ENCODE measurements at places on chromosomes 5 and 9.

DNA sequence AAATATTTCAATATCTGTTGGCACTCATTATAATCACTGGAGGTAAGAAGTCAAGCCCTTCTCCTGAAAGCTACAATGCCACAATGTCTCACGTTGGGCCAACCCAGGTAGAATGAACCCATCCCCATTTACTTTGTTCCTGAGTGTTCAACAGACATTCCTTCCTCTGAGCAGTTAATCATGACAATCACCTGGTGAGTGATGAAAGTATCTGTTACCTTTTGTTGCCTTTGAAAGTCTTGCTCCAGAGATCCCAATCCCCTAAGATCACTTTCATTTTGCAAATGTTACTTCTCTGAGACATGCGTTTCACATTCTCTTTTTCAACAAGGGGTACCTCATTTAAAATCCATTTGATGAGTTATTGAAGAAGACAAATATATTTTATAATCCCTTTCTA, 49.3 kb upstream of the MSX2 start:
- no peak for DNase-seq

GRCh38 chr5:148541054-148541835, 113.1 kb downstream of the HTR4 start:
- DNase-seq: peak; percentile 65

- DNase-seq: no peak
These were observed 48.8 kb downstream of the RAPGEF1 start for GRCh38 chr9:131690941-131691573.

GRCh38 chr5:83517688-83518085, 46.1 kb downstream of the VCAN start:
- DNase-seq: no peak

DNA sequence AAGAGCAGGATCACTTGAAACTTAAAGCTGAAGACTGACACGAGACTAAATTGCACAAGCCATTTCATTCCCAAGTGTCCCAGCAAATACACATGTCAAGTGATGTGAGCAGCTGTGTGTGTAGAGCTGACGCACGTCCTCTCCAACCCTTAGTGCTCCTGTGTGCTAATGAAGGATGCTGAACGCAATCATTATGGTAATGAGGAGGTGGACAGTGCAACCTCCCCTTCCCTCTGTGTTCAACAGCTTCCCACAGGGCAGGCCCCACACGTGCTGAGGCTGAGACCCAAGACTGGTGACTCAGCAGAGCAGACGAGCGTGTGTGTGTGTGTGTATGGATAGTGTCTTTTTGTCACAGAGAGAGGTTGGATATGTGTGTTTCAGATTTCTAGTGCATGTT, 702.1 kb downstream of the SEMA5A start:
- DNase-seq: no peak

- DNase-seq: no peak
These were observed 61.4 kb downstream of the SERINC5 start for GRCh38 chr5:80194468-80194867.

GRCh38 chr5:9294793-9295465, 250.9 kb downstream of the SEMA5A start:
- DNase-seq: no peak

DNA sequence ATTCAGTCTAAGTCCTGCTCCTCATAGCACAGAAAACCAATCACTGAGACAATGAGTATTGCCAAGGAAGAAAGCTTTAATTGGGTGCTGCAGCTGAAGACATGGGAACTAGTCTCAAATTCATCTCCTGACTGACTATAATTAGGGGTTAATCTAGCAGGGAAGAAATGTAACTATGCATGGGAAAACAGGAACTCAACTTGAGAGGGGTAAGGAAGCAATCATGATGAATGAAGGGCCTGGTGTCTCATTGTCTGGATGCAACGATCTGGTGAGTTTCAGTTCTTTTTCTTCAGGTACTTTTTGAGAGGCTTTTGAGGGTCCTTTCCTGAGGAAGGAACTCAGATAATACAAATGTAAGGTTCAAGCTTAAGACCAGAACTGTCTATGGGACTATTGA, 24.0 kb upstream of the OCLN start:
- no peak for DNase-seq

GRCh38 chr5:150516011-150516410, 8.1 kb downstream of the NDST1 start:
- DNase-seq: no peak

DNA sequence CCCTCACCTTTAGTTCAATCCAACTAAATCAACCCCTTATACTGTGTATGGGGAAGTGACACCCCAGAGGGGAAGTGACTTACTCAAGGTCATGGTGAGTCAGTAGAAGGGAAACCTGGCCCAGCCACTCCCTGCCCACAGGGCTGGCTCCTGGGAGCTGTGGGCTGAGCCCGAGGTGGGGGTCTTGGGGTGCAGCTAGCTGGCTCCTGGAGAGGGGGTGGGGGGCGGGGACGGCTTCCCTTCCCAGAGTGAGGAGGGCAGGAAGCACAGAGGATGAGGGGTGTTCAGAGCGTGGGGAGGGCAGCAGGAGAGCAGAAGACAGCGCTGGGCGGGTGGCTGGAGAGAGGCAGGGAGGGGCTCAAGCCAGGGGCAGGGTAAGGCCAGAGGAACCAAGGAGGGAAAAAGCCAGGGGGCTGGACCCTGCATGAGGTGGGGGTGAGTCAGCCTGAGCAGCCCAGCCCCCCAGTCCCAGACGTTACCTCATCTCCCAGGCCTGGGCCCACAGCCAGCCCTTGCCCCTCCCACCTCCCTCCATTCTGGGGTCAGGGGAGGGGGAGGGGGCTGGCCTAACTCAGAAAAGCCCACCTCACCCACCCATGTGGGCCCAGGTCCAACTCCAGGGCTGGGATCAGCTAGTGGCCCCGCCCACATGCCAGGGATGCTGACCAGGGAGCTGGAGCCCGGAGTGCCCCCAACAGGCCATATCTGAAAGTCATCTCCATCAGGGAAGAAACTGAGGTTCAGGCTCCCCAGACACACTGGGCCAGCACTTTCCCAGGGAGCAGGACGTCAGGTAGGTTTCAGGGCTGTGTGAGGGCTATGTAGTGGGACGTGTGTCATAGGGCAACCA, 2.8 kb downstream of the PDLIM7 start:
- DNase-seq: peak; percentile 63

GRCh38 chr5:1594357-1595106, 70.8 kb upstream of the LPCAT1 start:
- no peak for DNase-seq

DNA sequence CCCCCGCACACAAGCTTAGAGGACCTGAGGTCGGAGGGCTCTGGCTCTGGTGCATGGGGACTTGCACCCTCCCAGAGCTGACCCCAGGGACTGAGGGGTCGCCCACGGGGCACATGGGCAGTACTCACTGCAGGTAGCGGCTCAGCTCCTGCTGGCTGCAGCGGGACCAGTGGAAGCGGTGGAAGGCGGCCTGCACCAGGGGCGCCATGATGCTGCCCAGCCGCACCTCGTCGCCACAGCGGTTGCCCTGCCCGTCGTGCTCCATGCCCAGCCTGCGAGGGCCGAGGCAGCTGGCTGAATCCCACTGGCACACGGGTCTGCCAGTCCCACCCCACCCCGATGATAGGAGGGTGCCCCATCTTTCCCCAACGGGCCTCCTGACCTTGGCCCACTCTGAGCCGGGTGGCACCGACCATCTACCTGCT, 93.8 kb downstream of the ZNF354C start:
- DNase-seq: no peak

DNA sequence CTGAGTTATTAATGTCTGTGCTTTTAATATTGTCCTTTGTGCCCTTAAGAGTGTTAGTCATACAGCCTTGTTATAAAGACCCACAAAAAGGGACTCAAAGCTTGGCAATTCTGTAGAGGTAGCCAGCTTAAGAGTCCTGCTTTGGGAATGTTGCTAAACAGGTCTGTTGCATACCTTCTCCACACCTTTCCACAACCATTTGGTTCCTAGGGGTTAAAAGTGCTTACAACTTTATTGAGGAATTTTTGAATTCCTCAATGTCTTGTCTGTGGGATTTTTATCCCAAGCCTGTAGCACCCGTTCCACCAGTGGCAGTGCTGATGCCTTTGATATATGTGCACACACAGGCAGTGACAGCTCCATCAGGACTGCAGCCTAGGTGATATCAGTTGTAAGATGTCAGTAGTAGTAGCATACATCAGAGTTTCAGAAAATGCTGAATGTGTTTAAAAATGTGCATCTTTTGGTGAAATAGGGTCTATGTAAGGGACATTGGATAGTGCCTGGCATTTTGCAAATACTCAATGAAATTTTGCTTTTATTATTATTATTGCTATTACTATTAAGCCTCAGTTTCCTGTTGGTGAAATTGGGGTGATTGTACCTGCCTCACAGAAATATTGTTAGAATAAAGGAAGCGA, 68.5 kb downstream of the WWC1 start:
- peak; percentile 73 for DNase-seq

GRCh38 chr9:88745276-88746001, 210.5 kb downstream of the NXNL2 start:
- no peak for DNase-seq

DNA sequence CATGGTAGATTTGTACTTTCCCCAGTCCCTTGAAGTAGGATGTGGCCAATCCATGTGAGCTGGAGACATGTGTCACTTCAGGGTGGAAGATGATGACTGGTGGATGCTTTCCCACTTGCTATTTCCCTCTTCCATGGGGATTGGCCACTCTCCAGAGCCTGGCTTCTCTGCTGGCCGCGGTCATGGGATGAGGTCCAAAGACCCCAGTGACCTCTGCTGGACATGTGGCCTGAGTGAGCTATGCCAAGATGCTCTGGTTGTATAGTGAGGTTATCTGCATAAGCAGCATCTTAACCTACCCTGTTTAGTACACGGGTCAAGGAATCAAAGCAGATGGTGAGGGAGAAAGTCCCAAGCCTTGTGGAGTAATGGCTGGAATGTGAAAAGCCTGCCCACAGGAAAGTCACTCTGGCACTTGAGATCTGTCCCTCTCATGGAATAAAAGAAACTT, 47.1 kb downstream of the SH3PXD2B start:
- no peak for DNase-seq

DNA sequence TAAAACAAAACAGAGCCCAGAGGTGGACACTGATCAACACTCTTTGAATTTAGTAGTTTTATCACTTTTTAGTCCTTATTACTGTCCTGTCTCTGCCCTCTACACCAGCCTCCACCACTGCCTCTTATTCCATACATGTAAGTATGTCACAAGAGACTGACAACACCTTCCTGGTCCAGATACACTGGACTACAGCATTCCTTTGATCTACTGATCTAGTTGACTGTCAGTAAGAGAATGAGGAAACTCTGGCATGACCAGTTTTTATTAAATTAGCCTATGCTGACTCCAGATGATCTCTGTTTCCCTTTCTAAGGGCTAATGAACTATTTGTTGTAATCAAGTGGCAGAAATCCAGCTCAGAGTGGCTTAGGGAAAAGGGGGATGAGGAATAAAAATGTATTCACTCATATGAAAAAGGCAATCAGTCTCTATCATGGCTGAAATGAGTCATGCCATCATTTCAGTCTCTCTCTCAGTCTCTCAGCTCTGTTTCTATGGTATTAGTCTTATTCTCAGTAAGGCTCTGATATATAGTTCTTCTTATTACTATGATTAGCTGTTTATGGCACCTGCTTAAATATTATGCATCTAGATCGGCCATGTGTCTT, 5.5 kb downstream of the ARHGEF37 start:
- peak; percentile 43 for DNase-seq

GRCh38 chr9:96782235-96782634, 4.3 kb upstream of the ZNF510 start:
- DNase-seq: no peak

GRCh38 chr9:134171316-134172197, 7.2 kb upstream of the RNU6ATAC start:
- no peak for DNase-seq

DNA sequence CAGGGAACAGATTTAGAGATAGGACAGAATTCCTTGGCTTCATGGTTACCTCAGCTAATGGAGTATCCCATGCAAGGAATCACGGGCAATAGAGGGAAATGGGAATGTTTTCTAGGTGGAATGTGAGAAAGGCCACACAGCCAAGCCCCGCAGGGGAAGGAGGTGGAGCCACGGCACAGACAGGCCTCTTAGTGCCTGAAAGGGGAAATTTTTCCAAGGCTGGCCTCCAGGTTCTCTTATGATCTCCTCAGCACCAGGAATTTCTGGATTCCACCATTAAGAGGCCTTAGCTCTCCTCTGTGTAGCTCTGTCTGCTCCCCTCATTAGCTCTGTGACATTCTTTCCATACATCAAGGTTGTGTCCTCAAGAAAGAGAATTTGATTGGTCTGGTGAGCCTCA, 124.7 kb downstream of the GALNT10 start:
- DNase-seq: no peak

DNA sequence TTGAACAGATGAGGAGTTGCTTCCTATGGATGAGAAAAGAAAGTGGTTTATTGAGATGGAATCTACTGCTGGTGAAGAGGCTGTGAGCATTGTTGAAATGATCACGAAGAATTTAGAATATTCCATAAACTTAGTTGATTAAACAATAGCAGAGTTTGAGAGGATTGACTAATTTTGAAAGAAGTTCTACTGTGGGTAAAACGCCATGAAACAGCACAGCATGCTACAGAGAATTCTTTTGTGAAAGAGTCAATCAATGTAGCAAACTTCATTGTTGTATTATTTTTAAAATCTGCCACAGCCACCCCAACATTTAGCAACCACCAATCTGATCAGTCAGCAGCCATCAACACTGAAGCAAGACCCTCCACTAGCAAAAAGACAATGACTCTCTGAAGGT, 309.1 kb downstream of the SPOCK1 start:
- no peak for DNase-seq

DNA sequence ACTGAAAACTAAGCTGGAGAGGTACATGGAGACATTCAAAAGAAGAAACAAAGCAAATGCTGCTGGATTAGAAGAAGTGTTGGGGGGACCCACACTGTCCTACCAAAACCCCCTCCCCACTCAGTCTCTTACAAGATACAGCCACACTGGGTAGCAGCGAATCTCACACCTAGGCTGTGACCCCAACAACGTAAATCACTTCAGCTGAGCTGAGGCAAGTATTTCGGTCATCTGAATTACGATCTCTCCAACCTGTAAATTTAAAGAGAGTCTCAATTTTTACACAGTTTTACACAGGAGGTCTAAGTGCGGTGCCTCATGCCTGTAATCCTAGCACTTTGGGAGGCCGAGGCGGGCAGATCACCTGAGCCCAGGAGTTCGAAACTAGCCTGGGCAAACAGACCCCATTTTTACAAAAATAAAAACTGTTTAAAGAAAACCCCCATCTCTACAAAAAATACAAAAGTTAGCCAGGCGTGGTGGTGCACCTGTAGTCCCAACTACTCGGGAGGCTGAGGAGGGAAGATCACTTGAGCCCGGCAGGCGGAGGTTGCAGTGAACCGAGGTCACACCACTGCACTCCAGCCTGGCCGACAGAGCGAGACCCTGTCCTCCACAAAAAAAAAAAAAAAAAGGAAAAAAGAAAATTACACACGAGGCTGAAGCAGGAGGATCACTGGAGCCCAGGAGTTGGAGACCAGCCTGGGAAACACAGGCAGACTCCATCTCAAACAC, 3.4 kb downstream of the CAMSAP1 start:
- DNase-seq: no peak

- peak; percentile 58 for DNase-seq
These were observed 137.7 kb upstream of the NMUR2 start for GRCh38 chr5:152542741-152543140.

DNA sequence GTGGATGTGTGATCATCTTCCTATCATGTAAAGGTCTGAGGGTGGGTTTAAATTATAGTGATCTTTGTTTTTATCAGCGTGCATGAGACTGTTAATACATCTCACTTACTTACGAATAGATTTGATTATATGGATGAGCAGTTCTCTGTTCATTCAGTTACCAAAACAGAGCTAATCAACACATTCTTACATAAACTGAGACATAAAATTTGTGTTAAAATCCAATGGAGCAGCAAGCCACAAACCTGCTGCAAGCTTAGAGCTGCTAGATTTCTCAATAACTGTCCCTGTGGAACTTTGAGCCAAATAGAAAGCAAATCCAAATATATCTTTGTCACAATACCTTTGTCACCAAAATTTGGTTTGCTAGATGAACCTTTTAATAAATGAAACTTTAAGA, 50.1 kb downstream of the NUDT12 start:
- no peak for DNase-seq
